Stimulated activated CD8-positive, alpha-beta memory T cell treated with anti-CD3 and anti-CD28 coated beads, Interleukin-4, amount 100 ng/mL, for 4 hours (primary cell): ENCODE measurements at places on chromosomes 12 and 14.

GRCh38 chr12:1058423-1058822 lies 67.4 kb downstream of the ERC1 start:
- no peak for DNase-seq

DNA sequence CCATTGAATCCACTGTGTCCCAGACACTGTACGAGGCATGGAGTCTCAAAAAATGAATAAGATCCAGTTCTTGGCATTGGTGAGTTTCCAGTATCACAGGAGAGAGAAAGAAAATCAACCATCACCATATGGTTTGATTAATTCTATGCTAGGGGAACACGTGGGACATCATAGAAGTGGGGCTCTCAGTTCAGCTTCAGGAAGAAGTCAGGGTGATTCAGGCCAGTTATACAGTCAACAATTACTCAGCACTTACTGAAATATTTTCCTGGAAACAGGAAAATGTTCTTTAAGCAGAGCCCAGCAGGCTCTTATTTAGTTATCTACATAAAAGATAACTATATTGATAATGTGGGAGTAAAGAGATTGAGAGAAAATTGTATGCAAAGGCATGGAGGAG lies 407.2 kb downstream of the NOVA1 start:
- DNase-seq: no peak

DNA sequence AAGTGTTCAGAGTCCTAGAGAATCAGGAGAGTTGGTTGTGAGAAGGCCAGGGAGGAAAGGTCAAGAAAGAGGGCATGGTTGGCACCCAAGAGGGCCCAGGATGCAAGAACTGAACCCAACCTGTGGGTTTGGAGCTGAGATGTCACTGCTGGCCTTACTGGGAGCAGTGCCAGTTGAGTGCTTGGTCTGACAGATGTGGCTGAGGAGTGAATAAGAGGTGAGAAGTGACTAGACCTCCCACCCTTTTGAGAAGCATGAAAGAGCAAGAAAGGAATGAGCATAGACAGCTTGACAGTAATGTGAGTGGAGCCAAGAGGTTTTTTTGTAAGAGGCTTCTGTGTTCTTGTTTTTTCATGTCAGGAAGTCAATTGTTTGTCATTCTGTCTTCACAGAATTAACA lies 95.3 kb downstream of the FGD4 start:
- DNase-seq: no peak

DNA sequence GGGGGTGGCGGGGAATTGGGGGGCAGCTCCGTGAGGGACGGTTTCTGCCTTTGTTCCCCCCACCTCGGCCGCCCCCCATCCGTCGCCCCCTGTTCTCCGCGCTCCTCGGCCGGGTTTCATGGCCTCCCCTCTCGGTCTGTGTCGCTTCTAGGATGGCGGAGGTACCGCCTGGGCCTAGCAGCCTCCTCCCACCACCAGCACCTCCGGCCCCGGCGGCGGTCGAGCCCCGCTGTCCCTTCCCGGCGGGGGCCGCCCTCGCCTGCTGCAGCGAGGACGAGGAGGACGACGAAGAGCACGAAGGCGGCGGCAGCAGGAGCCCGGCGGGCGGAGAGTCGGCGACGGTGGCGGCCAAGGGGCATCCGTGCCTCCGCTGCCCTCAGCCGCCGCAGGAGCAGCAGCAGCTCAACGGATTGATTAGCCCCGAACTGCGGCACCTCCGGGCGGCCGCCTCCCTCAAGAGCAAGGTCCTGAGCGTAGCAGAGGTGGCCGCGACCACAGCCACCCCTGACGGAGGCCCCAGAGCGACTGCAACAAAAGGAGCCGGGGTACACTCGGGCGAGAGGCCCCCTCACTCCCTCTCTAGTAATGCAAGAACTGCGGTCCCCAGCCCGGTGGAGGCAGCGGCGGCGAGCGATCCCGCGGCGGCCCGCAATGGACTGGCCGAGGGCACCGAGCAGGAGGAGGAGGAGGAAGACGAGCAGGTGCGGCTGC lies 575 bp downstream of the NAA30 start:
- DNase-seq: no peak

GRCh38 chr14:43042408-43042807 lies 1435.7 kb downstream of the LRFN5 start:
- DNase-seq: no peak

GRCh38 chr14:95195031-95195430 lies 37.7 kb upstream of the DICER1 start:
- DNase-seq: no peak

- no peak for DNase-seq
Measured at GRCh38 chr14:90276646-90277367, 20.5 kb downstream of the PSMC1 start.

GRCh38 chr12:15272376-15272775 lies 49.9 kb upstream of the PTPRO start:
- DNase-seq: no peak

- no peak for DNase-seq
Measured at GRCh38 chr12:103668520-103668919, 81.4 kb downstream of the STAB2 start.

- no peak for DNase-seq
Measured at GRCh38 chr12:92271341-92271740, 125.7 kb upstream of the BTG1 start.

GRCh38 chr12:104928036-104928745 lies 29.9 kb downstream of the SLC41A2 start:
- no peak for DNase-seq

GRCh38 chr14:99879401-99880295 lies 86.4 kb downstream of the EML1 start:
- DNase-seq: no peak

DNA sequence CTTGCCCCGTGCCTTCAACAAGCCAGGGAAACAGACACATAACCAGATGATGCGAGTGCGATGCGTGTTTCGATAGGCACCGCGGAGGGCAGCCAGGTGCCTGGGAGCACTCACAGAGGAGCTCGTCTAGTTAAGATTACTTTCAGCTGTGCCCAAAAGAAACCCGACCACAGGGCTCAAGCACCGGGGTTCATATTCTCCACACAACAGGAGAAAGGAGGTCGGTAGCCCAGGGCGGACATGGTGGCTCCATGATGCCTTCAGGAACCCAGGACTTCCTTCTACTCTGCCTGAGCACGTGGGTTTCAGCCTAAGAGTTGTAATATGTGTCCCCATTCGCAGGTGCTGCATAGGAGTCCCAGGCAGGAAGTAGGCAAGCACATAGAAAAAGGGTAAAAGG lies 53.7 kb upstream of the DDX11 start:
- no peak for DNase-seq

DNA sequence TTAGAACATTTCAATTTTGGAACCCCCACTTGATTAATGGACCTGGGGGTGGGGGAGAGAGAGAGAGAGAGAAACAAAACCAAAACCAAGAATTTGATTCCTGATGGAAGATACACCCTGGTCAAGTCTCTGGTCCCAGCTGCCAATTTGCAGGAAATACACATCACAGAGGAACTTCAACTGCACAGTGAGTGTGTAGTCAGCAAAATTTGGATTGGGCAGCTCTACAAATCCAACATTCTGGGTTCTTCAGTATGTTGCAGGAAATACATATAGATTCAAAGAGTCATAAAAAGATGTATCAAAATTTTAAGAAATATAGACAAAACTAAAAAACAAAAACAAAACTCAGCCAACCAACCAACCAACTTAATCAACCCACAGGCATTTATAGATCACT lies 17.4 kb downstream of the DNAH10 start:
- no peak for DNase-seq

DNA sequence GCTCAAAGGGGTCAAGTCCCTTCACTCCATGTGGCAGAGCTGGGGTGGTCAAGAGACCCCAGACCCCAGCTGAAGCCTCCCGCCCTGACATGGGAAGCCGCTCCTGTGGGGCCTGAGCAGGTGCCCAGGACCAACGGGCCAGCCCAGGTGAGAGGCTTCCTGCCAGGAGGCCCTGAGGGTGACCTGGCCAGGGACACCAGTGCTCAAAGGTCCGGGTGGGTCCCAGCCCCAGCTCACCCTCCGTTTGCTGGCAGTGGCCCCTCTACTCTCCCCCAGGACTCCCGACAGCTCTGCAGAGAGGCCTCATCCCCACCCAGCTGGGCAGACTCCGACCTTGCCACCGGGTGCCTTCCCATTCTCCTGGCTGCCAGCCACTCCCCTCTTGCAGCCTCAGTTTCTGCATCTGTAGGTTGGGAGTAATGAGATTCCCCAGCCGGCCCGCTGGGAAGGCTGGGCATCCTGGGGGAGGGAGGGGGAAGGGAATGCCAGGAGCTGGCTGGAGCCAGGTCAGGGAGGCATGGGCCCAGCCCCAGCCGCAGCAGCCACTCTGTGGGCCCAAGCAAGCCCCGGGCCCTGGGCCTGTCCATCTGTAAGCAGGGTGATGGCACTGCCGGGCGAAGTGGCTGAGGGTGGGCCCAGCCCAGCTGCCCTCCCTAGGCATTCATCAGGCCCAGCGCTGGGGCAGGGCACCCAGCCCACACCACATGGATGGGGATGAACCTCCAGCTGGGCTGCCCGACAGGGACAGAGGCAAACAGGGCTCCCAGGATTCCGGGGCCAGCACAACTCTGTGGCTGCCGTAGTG lies 10.3 kb upstream of the INF2 start:
- DNase-seq: no peak

DNA sequence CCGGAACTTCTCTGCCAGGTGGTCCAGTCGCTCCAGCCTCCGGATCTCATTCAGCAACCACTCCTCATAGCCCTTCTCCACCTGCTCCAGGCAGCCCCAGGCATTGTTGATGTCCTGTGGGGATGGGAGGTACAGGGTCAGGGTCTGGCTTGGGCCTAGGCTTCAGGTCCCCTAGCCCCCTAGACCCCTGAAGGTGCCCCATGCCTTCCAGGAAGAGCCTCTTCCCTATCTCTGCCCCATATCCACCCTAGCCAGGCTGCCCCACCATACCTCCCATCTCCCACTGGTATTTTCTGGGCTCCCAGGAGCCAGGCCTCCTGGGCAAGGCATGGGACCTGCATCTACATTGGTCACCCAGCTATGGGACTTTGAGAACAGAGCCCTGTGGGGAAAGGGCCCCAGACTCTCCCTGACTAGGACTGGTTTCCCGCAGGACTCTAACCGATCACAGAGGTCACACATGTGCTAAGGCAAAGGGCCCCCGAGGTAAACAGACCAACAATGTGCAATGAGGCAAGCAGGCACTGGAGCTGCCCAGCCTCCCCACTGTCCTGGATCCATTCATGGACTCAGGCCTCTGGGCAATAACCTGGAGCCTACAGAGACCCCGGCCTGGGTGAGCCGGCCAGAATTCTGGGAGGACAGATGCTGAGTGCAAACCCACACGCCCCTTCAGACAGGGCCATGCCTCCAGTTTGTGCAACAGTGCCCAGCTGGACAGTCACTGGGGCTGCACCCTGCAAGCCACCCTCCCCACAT lies 88.8 kb downstream of the ACTN1 start:
- no peak for DNase-seq

DNA sequence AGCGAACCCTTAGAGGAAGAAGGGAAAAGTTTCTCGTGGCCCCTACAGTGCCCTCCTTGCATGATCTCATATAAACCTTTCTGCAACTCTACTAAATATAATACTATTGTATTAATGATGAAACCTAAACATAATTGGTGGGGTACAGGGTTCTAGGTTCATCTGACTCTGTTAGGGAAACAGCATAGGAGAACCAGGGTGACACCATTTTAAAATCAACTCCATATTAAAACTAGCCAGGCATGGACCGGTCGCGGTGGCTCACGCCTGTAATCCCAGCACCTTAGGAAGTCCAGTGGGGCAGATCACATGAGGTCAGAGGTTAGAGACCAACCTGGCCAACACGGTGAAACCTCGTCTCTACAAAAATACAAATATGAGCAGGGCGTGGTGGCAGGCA lies 15.0 kb upstream of the RND1 start:
- no peak for DNase-seq

DNA sequence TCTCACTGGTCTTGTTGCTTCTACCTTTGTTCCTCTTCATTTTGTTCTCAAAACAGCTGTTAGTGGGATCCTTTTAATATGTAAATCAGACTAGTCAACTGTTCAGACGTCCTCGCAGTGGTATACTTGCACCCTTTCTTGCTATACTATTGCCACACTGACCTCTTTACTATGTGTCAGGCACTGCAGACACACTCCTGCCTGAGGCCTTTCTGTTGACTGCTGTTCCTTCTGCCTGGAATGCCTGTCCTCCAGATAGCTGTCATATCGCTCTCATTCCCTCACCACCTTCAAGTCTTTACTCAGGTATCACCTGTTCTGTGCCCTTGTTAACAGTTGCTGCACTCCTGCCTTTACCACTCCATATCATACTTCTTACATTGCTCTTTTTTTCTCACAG lies 90.0 kb upstream of the TMEM263 start:
- no peak for DNase-seq

DNA sequence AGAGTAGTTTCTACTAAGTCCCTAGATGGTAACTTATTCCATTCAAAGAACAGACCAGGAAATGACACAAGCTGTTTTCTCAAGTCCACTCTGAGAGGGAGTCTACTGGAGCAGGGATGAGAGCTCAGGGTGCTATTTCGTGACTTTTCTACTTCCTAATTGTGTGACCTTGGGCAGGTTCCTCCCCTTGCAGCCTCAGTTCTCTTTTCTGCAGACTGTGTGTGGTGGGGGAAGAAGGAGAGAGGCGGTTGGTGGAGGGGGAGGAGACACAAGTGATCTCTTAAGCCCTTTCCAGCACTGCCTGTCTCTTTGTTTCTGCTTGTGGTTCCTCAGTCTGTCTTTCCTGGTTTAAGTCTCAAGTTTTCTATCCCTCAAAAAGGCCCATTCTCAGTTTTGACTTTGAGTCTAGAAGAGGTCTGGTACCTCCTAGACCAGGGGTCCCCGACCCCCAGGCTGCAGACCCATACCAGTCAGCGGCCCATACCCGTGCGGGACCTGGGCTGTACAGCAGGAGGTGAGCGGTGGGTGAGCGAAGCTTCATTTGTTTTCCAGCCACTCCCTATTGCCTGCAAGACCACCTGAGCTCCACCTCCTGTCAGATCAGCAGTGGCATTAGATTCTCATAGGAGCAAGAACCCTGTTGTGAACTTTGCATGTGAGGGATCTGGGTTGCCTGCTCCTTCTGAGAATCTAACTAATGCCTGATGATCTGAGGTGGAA lies 10.7 kb downstream of the FGF6 start:
- DNase-seq: no peak

- no peak for DNase-seq
Measured at GRCh38 chr14:83085136-83085535, 1551.5 kb upstream of the SEL1L start.

GRCh38 chr12:113092607-113093408 lies 36.3 kb downstream of the DTX1 start:
- no peak for DNase-seq

GRCh38 chr12:55720894-55721444 lies 776 bp downstream of the RDH5 start:
- no peak for DNase-seq

GRCh38 chr12:89770391-89770790 lies 61.8 kb upstream of the ATP2B1 start:
- DNase-seq: no peak

GRCh38 chr12:78284417-78284816 lies 453.7 kb downstream of the NAV3 start:
- no peak for DNase-seq

GRCh38 chr14:51447411-51447810 lies 204.3 kb upstream of the FRMD6 start:
- DNase-seq: no peak

GRCh38 chr12:51746416-51746815 lies 102.1 kb downstream of the FIGNL2 start:
- no peak for DNase-seq

- no peak for DNase-seq
Measured at GRCh38 chr14:39265806-39266524, 32.2 kb downstream of the MIA2 start.
